Dorsolateral prefrontal cortex (tissue), 122 donors: ENCODE measurements at places on chromosomes 13 and 19. TPM values are rescaled to one million over a fixed set of nuclear protein-coding genes. Genes with fewer than 3 reads are reported as not detected.

GRCh38 chr13:112261924-112262323, 114.2 kb upstream of the SPACA7 start:
- DNase-seq: no peak

Gene MISP
- 0.69 TPM for total RNA-seq

Gene MBD3L2
- total RNA-seq: not detected

Gene CAPS
- 11.6 TPM for total RNA-seq

DNA sequence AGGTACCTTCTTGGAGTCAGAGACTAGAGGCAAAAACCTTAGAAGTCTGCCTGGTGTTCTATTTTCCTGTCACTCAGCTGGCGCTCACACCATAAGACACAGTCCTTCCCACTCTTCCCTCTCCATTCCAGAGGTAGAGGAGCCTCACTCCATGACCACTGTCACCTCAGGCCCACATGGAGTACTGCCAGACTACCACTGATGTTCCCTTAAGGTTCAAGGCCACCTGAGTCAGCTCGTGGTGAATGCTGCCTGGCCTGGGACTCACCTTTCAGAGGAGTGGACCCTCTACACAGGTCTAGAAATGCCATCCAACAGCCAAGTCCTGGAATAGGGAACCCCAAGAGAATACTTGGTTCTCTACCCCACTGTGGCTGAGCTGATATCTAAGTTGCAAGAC, 29.9 kb downstream of the RGCC start:
- no peak for DNase-seq

Gene KCNC3
- 99.8 TPM for total RNA-seq
